ENCODE measurements at places on chromosomes 11 and 22.
A peak's percentile ranks its signal among the peaks of the same experiment; 100 is the strongest.

GRCh38 chr11:74696939-74697675 is 34.1 kb downstream of the CHRDL2 start:
- H3K36me3 ChIP-seq = no peaks in the 10 kb centered on the region
- H3K27ac ChIP-seq = no peak overlapping the region
- no peak for DNase-seq
- H3K4me1 ChIP-seq = peaks cover 12% of the 10 kb centered on the region

DNA sequence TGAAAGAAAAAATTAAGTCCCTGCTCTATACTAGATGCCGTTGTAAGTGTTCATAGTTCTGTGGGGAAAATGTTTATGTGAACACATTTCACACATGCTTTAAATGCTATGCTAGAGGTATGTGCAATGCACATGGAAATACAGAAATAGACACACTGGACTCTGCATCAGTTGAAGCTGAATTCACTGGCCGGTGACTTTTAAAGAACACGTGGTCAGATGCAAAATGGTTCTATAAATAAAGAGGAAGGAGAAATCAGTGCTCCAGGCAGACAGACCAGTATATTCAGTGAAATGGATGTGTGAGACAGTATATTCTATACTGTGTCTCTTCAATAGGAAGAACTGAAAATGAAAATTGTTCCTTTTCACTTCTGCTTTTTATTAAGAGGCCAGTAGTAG is 29.9 kb downstream of the TRPC6 start:
- H3K4me1 ChIP-seq = no peaks in the 10 kb centered on the region
- no peak overlapping the region for H3K27ac ChIP-seq
- DNase-seq = no peak
- no peak overlapping the region for H3K4me3 ChIP-seq
- no peaks in the 10 kb centered on the region for H3K36me3 ChIP-seq

DNA sequence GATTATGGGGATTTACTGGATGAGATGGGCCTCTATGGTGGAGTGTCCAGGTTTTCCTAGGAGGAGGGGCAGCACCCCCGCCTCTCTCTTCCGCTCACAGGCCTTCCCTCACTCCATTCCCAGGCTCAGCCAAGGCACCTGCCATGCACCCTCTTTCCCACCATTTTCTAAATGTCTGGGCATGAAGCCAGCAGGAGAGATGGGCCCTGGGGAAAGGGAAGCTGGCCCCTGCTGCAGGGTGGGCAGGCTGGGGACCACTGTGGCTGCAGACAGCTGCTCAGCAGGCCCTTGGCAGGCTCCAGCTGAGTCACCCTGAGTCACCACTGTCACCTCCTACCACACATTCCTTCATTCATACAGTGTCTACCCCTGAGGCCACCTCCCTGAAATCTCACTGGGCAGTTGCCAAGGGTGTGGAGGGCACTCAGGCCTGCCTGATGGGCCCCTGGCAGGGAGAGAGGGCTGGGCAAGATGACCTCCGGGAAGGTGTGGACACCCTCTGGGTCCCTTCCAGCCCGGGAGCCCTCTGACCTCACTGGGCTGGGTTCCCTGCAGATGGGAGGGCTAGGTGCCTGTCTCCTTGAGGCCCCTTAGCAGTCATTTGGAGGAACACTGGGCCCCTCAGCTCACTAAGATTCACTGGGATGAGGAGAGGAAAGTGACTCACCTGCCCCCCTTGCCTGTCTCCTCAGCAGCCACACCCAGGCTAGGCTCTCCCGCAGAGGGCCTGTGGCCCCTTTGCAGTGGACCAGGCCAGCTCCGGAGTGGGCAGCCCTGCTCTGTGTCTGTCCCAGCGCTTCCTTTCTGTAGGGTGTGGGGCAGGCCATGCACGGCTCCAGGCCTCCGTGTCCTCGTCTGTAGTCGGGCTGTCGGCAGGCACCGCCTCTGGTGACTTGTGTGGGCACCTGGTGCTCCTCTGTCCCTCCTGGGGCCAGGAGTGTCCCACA is 7.8 kb downstream of the MYEOV start:
- H3K27me3 ChIP-seq = no peaks in the 10 kb centered on the region
- H3K27ac ChIP-seq = peak overlapping the region; percentile 98
- H3K36me3 ChIP-seq = peaks cover 5% of the 10 kb centered on the region
- H3K4me1 ChIP-seq = peaks cover 60% of the 10 kb centered on the region
- DNase-seq = peak; percentile 100
- peak overlapping the region; percentile 16 for H3K4me3 ChIP-seq

GRCh38 chr11:106468086-106468485 is 390.6 kb downstream of the AASDHPPT start:
- H3K4me1 ChIP-seq = peaks cover 74% of the 10 kb centered on the region
- peak; percentile 50 for DNase-seq
- H3K27me3 ChIP-seq = no peaks in the 10 kb centered on the region
- H3K36me3 ChIP-seq = no peaks in the 10 kb centered on the region
- no peak overlapping the region for H3K27ac ChIP-seq

GRCh38 chr22:46062232-46062615 is 85.3 kb upstream of the WNT7B start:
- peaks cover 61% of the 10 kb centered on the region for H3K4me1 ChIP-seq
- H3K27ac ChIP-seq = peak overlapping the region; percentile 99
- H3K27me3 ChIP-seq = no peaks in the 10 kb centered on the region
- no peaks in the 10 kb centered on the region for H3K36me3 ChIP-seq
- DNase-seq = no peak
- no peak overlapping the region for H3K4me3 ChIP-seq

DNA sequence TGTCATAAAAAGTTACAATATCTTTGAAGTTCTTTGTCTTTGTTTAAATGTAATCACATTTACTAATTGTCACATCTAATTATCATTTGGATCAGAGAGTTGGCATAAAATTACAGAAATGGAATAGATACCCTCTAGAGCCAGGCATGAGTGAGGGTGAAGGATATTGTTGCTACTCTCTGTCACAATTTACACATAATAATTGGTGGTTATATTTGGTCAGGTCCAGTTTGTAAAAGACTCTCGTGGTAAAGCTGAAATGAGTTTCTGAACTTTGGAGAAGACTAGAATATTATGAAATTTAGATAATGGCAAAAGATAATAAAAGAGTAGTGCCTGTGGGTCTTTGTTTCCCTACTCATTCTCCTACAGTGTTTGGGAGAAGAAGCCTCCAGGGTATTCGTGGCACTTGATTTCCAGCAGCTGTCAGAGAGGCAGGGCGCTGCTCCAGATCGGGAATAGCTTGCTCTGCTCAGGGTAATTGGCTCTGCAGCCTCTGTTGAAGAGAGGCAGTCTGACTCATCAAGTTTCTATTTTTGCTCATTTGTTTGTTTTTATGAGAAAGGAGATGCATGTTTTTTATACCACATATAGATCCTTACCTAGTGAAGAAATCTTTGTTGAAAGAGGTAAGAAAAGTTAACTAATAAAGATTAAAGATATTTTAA is 349.9 kb downstream of the CNTN5 start:
- 0 out of 2 replicates have a peak, but pooled peaks cover 5% of the 10 kb centered on the region for H3K4me1 ChIP-seq
- peak; percentile 75 for DNase-seq
- no peak overlapping the region for H3K4me3 ChIP-seq
- H3K27me3 ChIP-seq = no peaks in the 10 kb centered on the region
- H3K36me3 ChIP-seq = no peaks in the 10 kb centered on the region

GRCh38 chr11:57798905-57799559 is 37.4 kb downstream of the CTNND1 start:
- H3K27me3 ChIP-seq = no peaks in the 10 kb centered on the region
- H3K4me1 ChIP-seq = peaks cover 33% of the 10 kb centered on the region
- H3K4me3 ChIP-seq = peak overlapping the region; percentile 20
- peaks cover 56% of the 10 kb centered on the region for H3K36me3 ChIP-seq

DNA sequence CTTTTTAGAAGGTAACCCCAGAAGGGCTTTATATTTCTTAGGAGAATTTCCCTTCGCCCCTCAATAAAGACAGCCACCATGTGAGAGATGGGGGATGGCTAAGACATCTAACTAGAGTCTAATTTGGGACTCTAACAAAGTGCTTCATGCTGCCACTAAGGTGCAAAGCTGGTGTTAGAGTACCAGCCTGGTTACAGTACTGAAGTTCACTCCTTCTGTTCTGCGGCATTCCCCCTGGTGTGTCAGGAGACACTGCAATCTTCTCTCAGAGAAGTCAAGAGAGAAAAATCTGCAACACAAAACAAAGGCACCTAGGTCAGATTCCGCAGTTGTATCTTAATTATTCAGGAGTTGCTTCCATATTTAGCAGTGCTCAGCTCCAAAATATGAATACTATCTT is 603.0 kb upstream of the CADM1 start:
- H3K4me3 ChIP-seq = no peak overlapping the region
- H3K4me1 ChIP-seq = no peaks in the 10 kb centered on the region
- no peaks in the 10 kb centered on the region for H3K27me3 ChIP-seq
- no peak for DNase-seq

DNA sequence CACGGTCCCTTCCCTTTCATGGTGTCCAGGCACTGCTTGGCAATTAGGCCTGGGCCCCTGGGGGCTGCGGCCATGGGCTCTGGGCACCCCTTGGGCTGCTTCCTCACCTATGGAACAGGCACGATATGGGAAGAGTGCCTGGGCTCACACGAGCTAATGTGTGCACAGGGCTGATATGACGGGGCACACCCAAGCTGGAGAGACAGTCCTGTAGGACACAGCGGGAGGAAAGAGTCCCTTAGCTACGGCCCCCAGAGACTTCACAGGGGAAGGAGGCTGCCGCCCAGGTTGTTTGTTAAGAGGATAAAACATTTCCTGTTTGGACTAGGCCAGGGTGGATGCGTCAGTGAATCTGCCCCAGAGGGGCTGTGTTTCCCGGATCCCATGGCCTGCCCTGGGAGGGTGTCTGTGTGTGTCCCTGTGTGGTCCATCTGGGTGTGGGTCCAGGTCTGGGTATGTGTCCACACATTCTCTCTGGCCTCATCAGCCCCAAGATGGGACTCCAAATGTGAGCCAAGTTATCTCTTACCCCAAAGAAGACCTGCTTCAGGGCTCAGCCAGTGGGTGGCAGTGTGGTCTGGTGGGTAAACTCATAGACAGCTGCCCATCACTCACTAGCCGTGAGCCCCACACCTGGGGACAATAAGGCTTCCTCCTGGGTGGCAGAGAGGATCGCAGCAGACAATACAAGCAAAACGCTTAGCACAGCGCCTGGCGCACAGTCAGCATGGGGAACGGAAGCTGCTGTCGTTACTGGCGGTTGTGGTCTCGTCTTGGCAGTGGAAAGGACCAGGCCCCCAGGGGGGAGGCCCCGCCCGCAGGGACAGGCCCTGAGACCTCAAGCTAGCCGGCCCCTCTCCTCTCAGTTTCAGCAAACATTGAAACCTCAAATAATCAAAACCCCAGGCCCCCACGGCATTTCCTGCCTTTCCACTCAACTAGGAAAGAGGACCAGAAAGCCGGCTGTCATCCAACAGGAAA is 3.2 kb upstream of the EMID1 start:
- no peak overlapping the region for H3K4me3 ChIP-seq
- no peak overlapping the region for H3K27ac ChIP-seq
- DNase-seq = peak; percentile 31
- no peaks in the 10 kb centered on the region for H3K4me1 ChIP-seq

GRCh38 chr22:44724416-44724815 is 22.4 kb downstream of the PRR5 start:
- H3K36me3 ChIP-seq = no peaks in the 10 kb centered on the region
- H3K4me3 ChIP-seq = no peak overlapping the region
- H3K27me3 ChIP-seq = no peaks in the 10 kb centered on the region
- H3K4me1 ChIP-seq = no peaks in the 10 kb centered on the region
- no peak for DNase-seq

DNA sequence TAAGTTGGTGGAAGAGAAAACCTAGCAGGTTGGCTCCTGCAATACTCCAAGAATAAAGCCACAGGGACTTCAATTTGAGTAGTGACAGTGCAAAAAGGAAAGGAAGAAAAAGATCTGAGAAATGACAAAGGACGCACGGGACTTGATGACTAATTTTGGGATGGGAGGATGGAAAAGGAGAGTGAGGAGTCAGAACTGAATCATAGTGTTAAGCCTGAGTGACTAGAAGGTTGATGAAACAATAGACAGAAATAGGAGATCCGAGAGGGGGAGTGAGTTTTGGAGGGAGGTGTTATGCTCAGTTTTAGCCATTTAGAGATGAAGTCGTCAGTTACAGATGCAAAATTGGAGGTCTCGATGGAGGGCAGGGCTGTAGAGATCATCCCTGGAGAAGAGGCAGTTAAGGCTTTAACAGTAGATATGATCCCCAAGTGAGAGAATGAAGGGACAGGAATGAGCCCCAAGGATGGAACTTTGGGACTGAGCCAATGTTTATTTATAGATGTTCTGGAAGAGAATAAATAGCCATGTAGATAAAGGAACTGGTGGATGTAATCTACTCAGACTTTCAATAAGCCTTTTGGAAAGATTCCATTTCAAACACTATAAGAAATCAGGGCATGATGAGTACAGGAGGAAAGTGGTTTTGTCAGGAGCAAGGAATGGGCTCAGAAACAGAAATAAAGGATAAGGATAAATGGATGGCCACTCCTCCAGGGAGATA is 108.9 kb upstream of the NCAM1 start:
- H3K27ac ChIP-seq = no peak overlapping the region
- H3K4me1 ChIP-seq = no peaks in the 10 kb centered on the region
- H3K4me3 ChIP-seq = no peak overlapping the region
- no peaks in the 10 kb centered on the region for H3K27me3 ChIP-seq

DNA sequence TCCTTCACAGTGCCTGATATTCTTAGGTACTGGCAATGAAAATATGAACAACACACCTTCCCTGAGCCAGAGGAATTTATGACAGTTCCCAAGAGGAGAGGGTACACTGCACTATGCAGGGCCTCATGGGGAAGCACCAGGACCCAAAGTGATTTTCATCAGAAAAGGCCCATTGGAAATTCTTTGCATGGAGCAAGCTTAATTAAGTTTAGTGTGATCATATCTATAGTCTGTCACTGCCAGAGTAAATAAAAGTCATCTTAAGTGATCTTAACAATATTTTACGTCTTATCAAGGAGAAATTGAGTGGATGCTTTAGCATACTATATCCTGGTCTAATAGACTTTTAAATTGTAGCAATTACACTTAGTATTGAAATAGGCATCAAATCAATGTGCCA is 86.5 kb downstream of the ACER3 start:
- DNase-seq = no peak
- H3K27me3 ChIP-seq = no peaks in the 10 kb centered on the region
- no peaks in the 10 kb centered on the region for H3K4me1 ChIP-seq
- no peak overlapping the region for H3K27ac ChIP-seq
- peaks cover 11% of the 10 kb centered on the region for H3K36me3 ChIP-seq
- H3K4me3 ChIP-seq = no peak overlapping the region

DNA sequence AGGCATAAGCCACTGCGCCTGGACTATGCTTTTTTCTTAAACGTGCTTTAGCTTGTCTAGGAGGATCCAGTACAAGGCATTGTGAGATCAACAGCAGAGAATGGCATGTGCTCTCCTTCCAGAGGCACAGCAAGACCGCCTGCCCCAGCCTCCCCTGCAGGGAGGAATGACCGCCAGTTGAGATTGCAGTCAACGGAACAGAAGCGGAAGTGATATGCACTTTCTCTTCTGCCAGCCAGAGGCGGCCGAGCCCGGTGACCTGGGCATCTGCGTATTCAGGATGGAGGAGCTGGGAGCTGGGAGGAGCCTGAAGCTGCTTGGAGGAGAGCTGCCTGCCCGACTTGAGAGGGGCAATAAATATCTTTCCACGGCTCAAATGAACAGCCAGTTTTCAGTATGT is 243.0 kb downstream of the CTTN start:
- no peaks in the 10 kb centered on the region for H3K27me3 ChIP-seq
- H3K36me3 ChIP-seq = no peaks in the 10 kb centered on the region
- no peaks in the 10 kb centered on the region for H3K4me1 ChIP-seq
- DNase-seq = no peak

All from PC-3 (cell line).